ENCODE measurements at places on chromosomes 4 and X.

DNA sequence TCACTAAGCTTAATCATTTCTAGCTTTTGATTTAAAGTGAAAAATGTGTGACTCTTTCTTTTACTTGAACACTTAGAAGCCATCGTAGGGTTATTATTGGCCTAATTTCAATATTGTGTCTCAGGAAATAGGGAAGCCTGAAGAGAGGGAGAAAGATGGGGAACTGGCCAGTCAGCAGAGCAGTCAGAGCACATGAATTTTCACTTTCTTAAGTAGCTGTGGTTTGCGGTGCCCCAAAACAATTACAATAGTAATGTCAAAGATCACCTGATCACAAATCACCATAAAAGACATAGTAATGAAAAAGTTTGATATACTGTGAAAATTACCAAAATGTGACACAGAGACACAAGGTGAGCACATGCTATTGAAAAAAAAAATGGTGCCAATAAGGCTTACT, 45.5 kb downstream of the CENPC start:
- DNase-seq = no peak

DNA sequence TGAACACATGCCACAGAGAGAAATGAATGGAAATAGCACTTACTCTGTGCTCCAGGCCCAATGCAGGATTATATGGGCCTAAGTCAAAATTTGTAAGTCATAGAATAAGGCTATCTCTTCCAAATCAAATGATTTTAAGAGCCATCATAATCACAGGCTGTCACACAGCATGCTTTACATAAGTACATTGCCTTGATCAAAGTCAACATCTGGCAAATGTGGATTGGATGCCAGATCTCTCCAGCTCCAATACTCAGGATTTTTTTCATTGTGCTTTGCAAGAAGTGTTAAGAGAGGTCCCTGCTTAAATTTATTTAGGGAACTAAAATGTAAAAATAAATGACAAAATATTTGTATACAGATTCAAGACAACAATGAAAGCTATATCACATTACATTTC, 299.9 kb downstream of the PRDM5 start:
- DNase-seq = no peak

DNA sequence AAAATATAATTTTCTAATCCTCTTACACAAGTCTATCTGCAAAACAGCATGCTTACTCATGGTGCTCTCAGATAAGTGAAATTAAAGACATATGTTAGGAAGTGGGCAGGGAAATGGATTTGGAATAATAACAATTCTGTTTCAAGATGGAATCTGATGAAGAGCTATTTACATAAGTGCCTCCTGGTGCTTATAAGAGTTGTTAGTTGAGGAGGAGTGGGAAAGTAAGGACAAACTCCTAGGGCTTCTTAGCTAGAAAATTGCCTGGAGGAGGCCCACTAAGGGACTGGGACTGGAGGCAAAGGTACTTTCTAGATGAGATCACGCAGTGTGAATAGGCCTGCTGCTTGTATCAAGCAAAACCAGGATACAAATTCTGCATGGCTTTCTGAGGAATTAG, 939.8 kb downstream of the GLUD2 start:
- DNase-seq = no peak

GRCh38 chr4:3321295-3321889, 28.6 kb downstream of the RGS12 start:
- no peak for DNase-seq

DNA sequence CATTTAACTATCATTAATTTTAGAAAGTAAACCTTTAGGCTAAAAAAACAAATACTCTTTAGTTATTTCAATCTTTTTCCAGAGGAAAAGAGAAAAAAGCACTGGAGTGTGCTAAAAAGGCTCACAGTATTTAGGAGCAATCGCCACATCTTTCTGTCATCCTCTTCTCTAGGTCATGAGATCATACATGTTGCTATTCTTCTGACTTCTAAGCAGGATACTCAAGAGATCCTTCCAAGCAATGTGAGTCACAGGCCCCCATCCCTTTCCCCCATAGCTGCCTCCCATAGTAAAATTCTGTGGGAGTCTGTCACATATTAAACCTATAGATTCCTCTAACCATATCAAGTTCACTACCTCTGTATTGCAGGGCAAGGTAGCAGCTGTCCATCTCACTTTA, 7.7 kb downstream of the EDNRA start:
- no peak for DNase-seq

DNA sequence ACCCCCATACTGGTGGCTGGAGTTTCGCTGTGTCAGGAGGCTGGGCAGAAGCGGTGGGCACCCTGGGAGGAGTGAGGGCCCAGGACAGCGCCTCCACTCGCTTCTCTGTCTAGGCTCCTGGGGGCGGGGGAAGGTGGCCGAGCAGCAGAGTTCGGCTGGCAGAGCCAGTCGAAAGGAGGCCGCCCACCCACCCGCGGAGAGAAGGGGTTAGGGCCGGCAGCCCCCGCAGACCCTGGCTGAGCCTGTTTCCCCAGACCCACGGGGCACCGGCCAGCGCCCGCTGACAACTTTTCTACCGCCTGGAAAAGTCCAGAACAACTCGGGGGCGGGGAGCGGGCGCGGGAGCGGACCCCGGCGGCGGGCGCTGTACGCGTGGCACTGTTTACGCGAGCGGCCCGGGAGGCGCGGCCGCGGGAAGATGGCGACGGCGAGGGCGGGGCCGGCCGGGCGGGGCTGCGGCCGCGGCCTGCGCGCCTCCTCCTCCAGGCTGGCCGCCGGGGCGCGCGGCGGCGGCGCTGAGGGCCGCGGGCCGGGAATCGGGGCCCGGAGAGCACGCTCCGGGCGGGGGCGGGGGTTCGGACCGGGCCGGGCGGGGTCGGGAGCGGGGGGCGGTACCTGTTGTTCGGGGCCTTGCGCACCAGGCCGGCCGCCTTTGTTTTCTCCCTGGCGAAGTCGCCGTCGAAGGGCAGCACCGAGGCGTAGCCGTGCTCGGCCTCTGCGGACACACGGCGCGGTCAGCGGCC, 628 bp downstream of the MXD4 start:
- DNase-seq = peak; percentile 31

DNA sequence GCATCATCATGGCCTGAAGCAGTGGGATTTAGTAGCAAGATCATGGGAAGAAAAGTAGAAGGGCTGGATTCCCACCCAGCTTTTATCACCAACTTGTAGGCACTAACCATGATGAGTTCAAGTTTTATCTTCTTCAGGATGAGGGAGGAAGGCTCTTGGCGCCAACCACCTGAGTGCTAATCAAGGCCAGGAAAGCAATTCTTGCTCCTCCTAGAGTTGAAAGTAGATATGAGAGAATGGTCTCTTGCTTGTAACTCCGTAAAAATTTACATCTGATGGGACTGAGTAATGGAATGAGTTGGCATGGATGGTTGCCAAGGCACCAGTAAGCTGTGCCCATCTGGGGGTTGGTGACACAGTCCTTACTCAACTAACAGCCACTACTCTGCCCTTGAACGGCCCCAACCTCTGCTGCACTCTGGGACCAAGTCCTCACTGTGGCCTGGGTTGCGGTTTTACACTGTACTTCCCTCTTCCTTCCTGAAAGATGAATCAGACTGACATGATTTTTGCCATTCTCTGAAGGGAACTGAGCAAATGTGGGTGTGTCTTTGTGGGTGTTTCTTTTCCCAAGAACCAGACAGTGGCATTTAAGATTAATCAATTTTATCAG, 39.4 kb upstream of the NDP start:
- peak; percentile 4 for DNase-seq

GRCh38 chr4:145299380-145300076, 119.1 kb upstream of the OTUD4 start:
- DNase-seq = peak; percentile 9

GRCh38 chr4:149791851-149792250, 23.8 kb downstream of the IQCM start:
- DNase-seq = no peak

GRCh38 chr4:185995665-185996064, 73.3 kb upstream of the TLR3 start:
- no peak for DNase-seq

GRCh38 chr4:156252358-156252921, 298.8 kb upstream of the CTSO start:
- no peak for DNase-seq

GRCh38 chrX:23901805-23902204, 5.9 kb downstream of the APOO start:
- DNase-seq = no peak

GRCh38 chr4:139666735-139667281, 1.2 kb downstream of the MGST2 start:
- no peak for DNase-seq

- no peak for DNase-seq
These were observed 748 bp downstream of the CFP start for GRCh38 chrX:47628982-47629381.

DNA sequence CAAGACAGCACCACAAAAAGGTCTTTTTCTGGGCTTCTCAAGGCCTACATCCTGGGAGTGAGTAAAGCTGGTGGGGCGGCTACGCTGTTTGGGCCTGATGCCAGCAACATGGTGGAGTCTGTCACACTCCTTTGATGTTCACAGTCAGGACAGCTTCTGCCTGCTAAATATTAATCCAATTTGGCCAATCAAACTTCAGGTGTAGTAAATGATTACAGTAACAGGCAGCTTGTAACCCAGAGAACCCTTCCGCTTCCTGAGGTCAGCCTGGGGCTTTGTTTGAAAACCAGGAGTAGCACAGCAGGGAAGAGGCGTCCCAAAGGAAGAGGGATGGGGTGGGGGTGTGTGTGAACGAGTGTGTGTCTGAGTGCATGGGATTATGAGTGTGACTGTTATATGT, 220.4 kb downstream of the MAML3 start:
- DNase-seq = no peak

- DNase-seq = no peak
These were observed 3.7 kb downstream of the GABRQ start for GRCh38 chrX:152641256-152641875.

DNA sequence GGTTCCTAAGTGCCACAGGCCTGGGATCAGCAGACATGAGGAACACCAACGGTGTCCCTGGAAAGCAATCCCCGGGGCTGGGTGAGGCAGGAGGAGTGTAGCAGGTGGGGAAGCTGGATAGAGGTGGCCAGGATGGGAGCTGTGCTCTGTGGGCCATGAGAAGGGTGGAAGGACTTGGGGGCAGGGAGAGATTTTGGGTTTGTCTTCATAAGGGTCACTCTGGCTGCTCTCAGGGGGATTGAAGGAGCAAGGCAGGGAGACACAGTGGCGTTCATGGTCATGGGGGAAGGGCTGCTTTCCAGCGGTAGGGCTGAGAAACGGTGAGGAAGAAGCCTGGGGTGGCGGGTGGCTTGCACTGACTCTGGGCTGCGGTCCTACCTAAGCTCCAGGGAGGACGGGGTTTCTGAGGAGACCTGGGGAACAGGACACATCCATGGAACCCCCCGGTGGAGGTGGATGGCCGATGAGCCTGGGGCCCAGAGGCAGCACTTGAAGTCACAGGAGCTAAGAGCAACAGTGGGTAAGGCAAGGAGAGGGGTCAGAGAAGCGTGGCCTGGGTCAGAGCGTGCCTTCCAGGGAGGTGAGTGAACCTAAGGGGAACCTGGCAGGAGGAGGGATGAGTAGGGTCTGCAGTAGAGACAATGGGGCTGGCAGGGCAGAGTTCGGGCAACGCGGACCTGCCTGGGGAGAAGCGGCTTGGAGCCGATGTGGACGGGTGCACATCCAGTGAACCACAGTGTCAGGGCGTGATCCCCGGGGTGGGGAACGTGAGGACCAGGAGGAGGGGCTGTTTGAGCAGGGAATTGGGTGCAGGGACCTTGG, 12.4 kb upstream of the CTBP1 start:
- DNase-seq = no peak

- DNase-seq = no peak
These were observed 115.3 kb downstream of the ATP8A1 start for GRCh38 chr4:42541647-42542046.

DNA sequence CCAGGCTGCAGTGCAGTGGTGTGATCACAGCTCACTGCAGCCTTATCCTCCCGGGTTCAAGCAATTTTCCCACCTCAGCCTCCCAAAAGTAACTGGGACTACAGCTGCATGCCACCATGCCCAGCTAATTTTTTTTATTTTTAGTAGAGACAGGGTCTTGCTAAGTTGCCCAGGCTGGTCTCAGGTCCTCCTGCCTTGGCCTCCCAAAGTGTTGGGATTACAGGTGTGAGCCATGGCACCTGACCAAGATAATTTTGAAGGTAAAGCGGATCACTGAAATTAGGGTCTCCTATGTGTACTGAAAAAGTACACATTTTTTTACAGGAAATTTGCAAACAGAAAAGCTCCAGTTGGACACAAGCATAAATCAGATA, 4.8 kb downstream of the SAT1 start:
- no peak for DNase-seq
